ENCODE measurements at places on chromosomes 5 and 9.

DNA sequence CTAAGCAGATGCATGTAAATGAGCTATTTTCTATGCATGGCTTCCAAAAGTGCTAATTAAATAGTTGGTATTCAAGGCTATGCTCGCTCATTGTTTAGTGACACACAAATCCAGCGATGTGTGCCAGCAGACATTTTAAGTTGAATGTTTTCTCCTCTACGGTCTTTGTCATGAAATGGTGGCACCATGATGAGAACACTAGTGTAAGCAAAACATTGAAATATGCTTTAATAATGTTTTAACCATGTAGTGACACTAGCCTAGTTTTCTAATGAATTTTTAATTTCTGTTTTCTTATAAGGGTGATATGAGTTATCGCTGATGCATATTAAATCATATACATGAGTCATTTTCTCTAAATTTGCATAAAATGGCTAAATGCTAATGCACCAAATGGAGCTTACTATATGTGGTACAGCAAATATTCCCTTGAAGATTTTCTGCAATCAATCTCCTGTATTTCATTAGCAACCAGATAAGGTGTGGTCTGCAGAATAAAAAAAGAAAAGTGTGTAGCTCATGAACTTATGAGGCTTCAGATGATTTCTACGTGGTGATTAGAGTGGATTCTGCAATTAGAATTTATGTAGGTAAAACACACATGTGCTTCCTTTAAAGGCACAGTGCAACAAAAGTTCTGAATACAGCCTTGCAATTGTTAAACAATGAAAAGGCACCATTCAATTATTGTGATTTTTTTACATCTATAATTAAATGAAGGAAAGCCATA, 226.6 kb downstream of the MEF2C start:
- no peak for DNase-seq

GRCh38 chr5:39024005-39024404, 50.2 kb downstream of the RICTOR start:
- no peak for DNase-seq

DNA sequence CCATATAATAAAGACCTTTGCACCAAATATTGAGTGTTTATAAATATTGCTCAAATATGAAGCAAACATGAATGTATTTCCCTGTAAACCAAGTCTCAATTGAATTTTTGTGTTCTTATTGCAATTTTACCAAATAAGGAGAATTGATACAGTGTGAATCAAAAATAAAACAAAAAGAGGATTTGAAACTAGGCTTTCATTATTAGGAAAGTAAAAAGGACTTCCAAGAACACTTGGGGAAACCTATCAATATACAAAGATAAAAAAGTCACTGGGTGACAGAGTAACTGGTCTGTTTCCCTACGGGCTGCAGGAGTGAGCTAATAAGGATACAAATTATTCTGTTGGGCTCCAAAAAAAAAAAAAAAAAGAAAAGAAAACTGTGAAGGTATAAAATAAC, 44.8 kb upstream of the SNX2 start:
- no peak for DNase-seq

DNA sequence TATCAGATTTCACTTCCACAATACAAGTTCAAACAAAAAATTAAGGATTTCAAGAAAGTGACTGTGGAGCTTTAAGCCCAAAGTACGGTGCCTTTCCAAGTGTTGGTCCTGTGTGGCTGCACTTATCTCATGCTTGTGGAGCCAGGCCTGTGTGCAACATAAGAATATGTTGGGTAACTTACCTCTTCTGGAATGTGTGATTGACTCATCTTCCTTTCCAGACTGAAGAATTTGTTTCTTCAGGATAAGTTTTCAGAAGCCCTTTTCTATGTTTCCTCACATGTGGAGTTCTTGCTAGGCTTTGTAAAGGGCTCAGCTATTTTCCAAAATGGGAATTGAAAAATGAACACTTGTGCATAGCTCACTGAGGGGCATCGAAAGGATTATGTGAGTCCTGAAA, 485.1 kb upstream of the PAPPA start:
- no peak for DNase-seq

DNA sequence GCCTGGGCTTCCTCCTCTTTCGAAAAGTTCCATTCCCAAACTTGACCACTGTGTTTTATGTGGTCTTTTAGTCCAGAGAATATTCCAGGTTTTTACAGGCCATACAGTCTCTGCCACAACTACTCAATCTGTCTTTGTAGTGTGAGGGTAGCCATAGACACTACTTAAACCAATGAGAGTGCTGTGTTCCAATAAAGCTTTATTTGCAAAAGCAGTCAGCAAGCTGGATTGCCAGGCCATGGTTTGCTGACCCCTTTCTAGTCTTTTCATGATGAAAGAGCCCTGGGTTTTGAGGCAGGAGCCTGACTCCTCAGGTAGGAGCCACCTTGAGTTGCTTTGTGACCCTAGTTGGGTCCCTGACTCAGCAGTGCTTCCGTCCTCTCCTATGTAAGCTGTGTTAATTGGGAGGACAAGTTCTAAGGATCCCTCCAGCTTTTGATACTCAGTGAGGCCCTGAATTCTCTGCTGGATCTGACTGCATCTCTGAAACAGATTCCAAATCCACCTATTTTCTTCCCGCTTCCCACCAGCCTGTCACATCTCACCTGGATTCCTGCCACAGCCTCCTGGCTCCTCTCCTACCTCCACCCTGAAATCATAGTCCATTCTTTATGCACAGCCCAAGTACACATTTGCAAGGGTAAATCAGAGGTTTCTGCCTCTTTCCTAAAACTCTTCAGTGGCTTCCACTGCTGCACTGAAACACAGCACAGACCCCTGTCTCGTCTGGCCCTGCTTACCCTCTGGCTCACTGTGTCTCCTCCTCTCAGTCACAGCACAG, 13.5 kb downstream of the GALNT10 start:
- DNase-seq: no peak

DNA sequence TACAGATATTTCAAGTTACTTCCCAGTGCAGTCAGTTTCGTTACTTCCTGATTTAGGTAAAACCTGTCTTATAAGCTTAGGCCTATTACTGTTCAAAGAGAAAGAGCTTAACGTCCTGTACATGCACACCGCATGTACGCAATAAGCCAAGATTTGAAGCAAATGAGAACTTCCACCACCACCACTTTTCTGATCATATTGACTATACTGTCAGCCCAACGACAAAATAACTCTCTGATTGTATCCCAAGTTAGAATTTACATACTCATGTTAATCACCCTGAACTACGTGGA, 5.1 kb downstream of the NFIB start:
- DNase-seq: no peak

GRCh38 chr5:8396756-8397155, 527.8 kb downstream of the MTRR start:
- no peak for DNase-seq

GRCh38 chr9:86069206-86069869, 30.0 kb downstream of the GOLM1 start:
- no peak for DNase-seq

GRCh38 chr5:95526871-95527270, 27.9 kb downstream of the SKIC3 start:
- DNase-seq: no peak

DNA sequence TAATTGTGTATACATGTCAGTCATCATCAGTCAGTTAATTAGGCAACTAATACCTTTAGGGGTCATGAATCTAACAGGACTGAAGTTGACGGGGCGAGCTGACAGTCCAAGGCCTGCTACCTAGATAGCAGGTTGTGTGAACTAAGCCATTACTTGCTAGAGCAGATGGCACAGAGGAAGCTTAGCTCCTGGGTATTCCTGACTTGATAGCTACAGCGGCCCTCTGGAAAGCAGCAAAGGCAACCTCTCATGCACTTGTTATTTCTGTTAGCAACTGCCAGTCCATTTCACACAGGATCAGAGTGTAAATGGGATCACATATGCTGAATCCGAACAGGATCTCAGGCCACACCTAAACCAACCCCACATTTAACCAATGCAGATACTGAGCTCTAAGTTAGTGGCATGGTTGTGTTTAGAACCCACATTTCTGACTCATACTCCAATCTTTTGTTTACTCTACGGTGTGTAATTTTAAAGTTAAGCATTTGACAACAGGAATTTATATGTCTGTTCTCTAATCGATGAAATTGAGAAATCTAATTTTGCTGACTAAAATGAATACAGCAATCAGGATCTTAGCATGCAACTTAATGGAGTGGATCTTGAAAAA, 521.3 kb upstream of the ZNF608 start:
- DNase-seq: no peak

- DNase-seq: no peak
These were observed 103.0 kb downstream of the SPATA31D1 start for GRCh38 chr9:82091610-82092009.

- no peak for DNase-seq
These were observed 208.8 kb downstream of the DAB2IP start for GRCh38 chr9:121860213-121860612.

DNA sequence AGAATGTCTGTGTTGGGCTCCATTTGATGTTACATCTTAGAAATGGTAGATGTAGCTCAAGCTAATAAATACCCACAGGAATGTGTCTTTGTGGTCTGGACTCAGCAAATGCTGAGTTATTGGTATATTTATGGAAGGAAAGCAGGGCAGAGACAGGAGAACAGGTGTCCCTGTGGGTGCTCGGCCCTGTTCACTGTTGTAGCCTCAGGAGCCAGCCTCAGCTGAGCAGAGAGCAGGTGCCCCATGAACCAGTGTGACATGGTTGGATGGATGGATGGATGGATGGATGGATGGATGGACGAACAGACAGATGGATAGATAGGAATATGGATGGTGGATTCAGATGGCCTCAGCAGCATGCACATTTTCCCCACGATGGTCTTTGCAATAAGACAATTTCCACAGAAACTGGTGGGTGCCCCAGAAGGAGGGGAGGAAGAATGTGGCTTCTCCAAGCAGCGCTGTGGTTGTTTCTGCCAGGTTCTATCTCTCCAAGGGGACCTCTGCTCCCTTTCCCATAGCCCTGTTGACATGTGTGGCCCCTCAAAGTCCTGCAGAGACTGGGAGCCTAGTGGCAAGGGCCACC, 8.2 kb upstream of the IRF1 start:
- no peak for DNase-seq

DNA sequence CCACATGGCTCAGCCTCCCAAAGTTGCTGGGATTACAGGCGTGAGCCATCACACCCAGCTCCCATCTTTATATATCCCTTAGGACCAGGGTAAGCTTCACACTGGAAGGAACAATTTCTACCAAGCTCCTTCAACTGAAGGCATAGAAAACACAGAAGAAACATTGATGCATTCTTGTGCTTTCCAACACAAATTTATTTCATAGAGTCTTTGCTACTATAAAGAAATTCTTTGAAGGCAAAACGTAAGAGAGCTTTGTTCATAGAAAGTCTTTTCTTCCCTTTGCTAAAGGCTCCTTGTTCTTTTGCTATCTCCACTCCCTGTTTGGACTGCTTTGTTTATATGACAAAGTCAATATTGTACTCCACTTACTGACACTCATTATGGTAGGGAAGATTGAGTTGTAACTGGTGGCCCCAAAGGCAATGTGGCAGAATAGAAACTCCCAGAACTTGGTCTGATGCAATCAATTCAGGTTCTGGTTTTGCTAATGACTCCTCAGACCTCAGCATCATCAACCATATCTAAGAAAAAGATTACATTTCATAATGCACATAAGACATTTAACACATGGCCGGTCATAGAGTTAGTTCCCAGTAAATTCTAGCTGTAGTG, 97.4 kb upstream of the CLINT1 start:
- DNase-seq: no peak

DNA sequence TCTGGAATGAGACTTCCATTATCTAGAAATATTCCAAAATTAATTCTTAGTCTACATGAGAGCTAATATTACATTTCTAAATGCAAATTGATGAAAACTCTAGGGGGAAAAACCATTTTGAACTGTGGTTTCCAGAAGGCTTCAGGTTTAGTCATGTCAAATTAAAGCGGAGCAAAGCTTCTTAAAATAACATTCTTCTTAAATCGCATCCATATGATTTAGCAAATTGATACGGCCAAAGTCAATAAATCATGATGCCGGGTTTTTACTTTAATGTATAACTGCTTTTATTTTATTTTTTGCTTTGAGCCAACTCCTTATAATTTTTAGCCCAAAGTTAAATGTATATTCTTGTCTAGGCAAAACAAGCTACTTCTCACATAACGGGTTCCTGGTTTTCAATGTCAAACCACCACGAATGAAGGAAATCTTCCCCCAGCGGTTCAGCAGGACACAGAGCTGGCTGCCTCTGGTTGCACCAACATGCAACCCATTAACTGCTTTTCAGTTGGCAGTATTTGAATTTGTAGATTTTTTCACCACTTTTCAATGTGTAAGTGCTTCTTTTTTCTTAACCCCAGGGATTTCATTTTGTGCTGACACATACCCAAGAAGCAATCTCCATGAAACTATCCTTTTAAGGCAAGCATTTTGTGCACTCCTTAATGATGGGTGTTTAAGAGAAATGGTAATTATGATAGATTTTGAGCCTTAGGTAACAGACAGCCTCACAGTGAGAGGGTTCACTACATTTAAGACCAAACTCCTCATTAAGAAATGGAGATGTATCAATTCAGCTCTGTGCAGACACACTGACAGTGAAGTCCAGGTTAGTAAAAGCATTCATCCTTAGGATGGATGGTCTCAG, 35.5 kb downstream of the EFNA5 start:
- DNase-seq: no peak

GRCh38 chr5:6434731-6435130, 13.9 kb upstream of the UBE2QL1 start:
- no peak for DNase-seq

DNA sequence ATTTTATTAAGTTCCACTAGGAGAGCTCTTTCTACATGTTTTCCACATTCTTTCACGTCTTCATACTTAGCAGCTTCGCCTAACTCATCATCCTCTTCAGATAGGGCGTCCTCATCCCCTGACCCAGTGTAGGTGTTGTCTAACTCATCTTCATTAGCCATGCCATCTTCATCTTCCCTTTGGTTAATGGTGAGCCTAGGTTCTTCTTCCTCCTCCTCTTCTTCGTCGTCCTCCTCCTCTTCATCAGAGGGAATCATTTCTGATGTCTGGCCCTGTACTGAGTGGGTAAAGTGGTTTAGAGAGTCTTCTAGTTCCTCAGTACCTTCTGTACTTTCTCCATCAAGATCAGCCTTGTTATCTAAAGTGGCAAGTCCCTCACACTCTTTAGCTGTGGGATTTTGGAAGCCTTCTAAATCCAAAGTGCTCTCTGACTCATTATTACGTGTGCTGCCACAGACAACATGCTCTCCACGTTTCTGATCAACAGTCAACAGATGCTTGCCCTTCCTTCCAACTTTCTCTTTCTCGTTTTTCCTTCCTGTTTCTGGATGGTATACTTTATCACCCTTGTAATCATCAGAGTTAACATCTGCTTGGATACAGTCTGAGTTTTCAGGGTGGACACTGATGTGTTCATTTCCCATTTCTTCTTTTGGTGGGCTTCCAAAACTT, 31.1 kb downstream of the TUT7 start:
- DNase-seq: no peak

GRCh38 chr5:1026700-1027621, 18.4 kb downstream of the NKD2 start:
- no peak for DNase-seq

- DNase-seq: no peak
These were observed 345.6 kb upstream of the ACTBL2 start for GRCh38 chr5:57828221-57828620.

GRCh38 chr5:179118338-179118737, 58.2 kb downstream of the ZNF354C start:
- no peak for DNase-seq

GRCh38 chr5:135227064-135228022, 171.7 kb downstream of the MACROH2A1 start:
- DNase-seq: no peak

Measured in T-helper 2 cell treated with Interferon-gamma antibody and Interleukin-4, amounts not matched to agents 5 μg/mL and 100 μg/mL, for 36 hours (primary cell).